ENCODE measurements at places on chromosomes 2 and 18.

DNA sequence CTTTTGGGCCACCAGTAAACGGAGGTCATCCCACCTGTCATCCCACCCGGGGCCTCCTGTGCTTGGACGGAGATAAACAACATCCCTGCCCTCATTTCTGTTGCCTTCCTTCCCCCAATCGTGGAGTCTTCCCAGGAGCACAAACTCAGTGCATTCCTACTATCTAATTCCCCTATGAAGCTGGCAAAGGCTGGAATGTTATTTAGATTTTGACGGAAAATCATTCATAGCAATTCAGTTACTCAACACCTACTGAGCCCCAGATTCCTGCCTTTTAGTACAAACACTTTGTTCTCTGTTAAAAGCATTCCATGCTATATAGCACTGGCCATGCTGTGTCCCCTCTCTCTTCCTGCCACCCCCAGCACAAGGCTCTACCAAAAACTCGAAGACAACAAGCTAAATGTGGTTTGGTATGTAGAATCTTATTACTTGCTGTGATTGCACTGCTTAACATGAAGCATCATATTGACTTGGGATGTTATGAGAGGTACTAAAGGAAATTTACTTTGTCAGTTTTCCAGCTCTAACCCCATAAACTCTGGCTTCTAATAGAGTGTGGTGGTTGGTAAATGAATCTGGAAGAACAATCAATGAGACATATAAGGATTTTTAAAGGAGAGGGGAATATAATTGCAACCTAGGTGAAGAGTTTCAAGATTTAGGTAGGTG, 32.3 kb upstream of the IMPA2 start:
- DNase-seq: no peak

GRCh38 chr2:215870986-215871385, 142.4 kb downstream of the MREG start:
- DNase-seq: no peak

GRCh38 chr2:15780912-15781574, 159.3 kb upstream of the MYCN start:
- no peak for DNase-seq

- no peak for DNase-seq
Observed at GRCh38 chr18:24862201-24862816, 401.9 kb downstream of the HRH4 start.

GRCh38 chr18:79597176-79597830, 82.3 kb upstream of the CTDP1 start:
- no peak for DNase-seq

DNA sequence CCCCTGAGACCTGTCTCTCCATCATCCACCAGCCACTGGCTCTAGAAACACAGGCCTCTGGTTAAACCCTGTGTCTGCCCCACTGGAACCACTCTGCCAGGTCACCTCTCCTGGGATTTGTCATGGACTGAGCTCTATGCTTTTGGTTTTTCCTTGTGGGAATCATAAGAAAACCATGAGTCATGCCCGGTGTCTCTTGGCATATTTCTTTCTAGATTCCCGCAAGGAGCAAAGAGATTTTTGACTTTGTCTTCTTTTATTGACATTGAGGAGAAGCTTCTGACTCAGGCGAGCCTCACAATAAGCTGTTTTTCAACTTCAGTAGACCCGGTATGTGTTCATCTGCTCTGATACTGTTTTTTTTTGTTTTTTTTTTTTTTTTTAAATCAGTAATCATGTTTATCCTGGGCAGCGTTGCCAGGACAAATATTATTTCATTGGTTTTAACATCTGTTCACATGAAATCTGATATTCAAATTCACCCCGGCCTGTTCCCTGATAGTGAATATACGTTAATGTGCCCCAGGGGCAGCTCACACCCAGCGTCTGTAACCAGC, 207.1 kb downstream of the ACKR3 start:
- no peak for DNase-seq

DNA sequence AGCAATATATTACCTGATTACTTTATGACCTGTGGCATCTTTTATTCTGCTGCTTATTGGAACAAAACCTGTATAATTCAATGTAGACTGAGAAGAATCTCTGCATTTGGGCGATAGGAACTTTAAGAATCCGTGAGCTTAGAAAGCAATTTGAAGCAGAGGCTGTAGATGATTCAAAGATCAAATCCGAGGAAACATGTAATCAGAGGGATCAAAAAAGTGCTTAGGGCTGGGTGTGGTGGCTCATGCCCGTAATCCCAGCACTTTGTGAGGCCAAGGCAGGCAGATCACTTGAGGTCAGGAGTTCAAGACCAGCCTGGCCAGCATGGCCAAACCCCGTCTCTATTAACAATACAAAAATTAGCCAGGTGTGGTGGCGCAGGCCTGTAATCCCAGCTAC, 198.4 kb downstream of the MTX2 start:
- no peak for DNase-seq

- no peak for DNase-seq
Observed at GRCh38 chr2:137959166-137959565, 5.1 kb upstream of the HNMT start.

DNA sequence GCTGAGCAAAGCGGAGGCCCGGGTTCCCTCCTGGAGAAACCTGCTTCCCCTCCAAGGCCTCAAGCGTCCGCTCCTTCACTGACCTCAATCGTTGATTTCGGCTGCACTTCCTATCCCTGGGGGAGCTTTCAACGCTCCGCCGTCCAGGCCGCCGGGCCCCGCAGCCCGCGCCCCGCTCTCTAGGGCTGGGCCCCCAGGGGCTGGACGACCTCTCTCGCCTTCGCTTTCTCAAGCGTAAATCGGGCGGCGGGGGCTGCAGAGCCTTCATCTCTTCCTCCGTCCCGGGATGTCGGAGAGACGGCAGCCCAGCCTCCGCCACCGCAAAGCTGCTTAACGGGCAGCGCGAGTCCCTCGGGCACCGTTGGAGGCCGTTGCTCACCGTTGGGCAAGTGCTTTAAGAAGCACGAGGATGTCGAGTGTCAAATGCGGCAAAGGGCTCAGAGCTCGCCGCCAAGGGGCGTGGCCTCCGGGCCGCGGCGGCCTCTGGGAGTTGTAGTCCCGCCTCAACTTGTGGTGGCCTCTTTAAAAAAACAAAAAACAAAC, 8.5 kb downstream of the HES6 start:
- DNase-seq: peak; percentile 82

GRCh38 chr18:46008531-46008930, 41.4 kb upstream of the EPG5 start:
- no peak for DNase-seq

GRCh38 chr2:110770959-110771431, 38.6 kb downstream of the ACOXL start:
- DNase-seq: no peak

GRCh38 chr2:61179701-61180639, 18.0 kb downstream of the C2orf74 start:
- DNase-seq: peak; percentile 38

DNA sequence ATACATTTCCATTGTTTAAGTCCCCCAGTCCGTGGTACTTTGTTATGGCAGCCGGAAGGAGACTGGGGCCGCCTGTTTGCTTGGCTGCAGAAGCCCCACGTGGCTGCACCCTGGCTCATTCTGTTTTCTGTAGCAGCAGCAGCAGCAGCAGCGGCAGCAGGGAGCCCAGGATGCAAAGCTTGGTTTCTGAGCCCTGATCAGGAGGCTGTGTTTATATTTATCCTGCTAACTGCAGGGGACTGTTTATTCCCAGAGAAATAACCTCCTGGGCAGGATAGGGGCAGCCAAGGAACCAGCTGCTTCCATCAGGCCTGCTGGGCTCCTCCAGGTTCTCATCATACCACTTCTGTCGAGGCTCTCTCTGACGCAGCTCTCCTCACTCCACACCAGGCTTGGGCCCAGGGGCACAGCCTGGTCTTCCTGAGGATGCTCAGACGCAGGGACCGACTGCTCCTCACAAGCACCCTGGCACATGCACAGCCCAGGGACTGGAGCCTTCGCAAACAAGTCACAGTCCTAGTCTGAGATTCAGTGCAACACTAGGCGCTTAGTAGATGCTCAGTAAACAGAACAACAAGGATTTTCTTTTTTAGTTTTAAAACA, 139.0 kb downstream of the MSH2 start:
- no peak for DNase-seq

DNA sequence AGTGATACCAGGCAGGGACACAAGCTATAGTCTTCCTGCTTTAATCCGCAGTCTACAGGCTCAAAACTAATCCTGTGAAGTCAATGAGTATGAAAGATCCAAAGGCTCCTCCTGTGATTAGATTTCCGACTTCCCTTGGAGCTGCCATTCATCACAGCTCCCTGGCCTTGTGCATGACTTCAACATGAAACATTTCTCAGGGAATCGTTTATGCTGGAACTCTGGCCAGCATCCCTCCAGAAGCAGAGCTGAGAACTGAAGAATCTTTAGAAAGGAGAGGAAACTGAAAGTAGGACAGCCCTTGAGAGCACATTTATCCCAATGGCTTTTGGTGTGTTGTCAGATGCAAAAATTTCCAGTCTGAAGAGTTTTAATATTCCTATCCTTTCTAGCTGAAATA, 84.3 kb upstream of the SESTD1 start:
- no peak for DNase-seq

- DNase-seq: no peak
Observed at GRCh38 chr2:157751462-157752058, 122.9 kb upstream of the ACVR1C start.

- DNase-seq: no peak
Observed at GRCh38 chr18:13300029-13300428, 81.5 kb downstream of the LDLRAD4 start.

DNA sequence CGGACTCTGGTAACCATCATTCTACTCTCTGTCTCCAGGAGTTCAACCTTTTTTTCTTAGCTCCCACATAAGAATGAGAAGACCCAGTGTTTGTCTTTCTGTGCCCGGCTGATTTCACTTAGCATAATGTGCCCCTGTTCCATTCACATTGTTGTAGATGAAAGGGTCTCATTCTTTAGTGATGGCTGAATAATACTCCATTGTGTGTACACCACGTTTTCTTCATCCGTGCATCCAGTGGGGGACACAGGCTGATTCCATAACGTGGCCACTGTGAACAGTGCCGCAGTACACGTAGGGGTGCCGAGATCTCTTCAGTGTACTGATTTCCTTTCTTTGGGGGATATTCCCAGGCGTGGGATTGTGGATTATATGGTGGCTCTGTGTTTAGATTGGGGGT, 72.3 kb upstream of the NFATC1 start:
- DNase-seq: no peak

GRCh38 chr2:61640406-61640805, 102.2 kb upstream of the XPO1 start:
- DNase-seq: no peak

DNA sequence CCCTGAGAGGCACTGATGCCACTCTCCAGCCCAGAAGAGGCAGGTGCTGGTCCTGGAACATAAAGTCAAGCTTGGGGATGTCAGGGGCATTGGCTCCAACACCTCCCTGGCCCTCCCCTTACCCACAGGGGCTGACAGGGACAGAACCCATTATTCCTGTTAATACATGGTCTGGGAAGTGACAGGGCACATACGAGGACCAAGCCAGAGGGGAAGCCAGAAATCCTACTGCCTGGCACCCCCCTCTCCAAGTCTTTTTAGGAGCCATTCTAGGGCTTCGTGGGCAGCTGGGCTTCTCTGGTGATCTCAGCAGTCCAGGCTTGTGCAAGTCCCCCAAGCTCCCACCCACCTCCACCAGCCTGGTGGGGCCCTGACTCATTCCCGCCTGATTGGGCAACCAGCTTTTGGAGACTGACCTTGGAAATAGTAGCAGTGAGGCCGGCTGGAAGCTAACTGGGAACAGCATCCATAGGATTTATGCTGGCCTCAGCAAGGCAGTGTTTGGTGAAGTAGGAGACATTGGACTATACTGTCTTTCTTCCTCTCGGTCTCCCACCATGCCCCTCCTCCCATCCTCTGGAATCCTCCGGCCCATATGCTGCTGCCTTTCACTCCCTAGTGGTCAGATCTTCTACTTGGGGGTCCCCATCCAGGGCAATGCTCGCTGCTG, 86.4 kb upstream of the HK2 start:
- no peak for DNase-seq

DNA sequence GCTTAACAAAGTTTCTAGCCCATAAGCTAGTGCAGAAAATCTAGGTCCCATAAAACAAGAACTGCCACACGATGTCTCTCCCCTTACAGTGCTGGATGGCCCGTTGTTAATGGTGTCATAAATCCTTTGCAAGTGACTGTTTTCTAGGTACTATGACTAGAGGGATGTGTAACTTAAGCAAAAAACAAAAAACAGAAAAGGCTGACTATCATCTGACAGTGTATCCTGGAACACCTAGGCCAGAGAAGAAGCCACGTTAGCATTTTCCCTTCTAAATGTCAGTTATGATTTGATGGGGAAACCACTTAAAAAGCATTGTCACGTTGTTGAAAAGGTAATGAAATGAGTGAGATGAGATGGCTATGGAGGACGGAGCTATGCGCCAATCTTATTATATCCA, 2.4 kb downstream of the CASP8 start:
- DNase-seq: no peak

DNA sequence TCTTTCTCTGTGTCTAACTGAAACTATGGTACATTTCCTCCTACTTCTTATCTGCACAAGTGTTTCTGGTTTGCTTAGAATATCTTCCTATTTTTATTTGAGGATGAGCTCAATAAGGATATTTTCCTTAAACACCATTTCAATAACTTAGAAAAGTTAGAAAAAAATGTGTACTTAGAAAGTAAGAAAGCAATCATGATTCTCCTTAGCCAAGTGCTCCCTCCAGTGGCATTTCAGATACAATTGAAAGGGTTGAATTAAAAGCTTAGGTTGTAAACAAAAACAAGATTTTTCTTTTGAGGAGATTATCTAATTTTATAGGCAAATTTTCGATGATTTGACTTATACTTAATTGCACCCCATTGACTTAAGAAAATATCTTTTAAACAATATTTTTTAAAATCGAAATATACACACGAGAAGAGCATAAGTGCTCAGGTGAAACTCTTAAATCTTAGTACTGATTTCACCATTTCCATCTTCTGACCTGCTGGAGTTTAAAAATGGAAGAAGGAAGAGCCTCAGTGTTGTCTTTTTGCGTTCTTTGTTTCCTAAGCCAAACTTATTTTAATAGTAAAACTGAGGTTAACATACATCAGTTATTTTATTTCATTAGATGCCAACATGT, 26.9 kb downstream of the C18orf63 start:
- DNase-seq: peak; percentile 13

- no peak for DNase-seq
Observed at GRCh38 chr2:237782181-237782580, 16.4 kb upstream of the RBM44 start.

- DNase-seq: no peak
Observed at GRCh38 chr2:145635706-145636427, 1115.9 kb upstream of the ZEB2 start.
